ENCODE measurements at places on chromosomes 4 and X.

DNA sequence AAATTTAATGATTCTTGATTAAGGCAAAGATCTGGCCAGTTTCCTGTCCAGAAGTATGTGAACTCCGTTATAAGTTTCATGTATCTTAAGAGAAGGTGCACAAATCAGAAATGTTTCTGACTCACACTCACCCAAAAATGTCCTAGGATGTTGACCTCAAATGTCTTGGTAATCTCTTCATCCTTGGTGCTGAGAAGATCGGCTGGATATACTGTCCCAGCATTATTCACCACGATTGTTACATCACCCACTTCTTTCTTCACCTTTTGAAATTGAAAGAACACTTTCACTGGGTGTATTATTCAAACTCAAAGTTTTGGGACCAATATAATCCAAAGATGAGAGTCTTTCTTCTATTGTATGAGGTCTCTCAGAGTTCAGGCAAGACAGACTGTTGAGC is 5.7 kb downstream of the HSD17B13 start:
- DNase-seq: no peak

- DNase-seq: peak; percentile 24
Measured at GRCh38 chr4:119559044-119559647, 69.5 kb downstream of the PDE5A start.

DNA sequence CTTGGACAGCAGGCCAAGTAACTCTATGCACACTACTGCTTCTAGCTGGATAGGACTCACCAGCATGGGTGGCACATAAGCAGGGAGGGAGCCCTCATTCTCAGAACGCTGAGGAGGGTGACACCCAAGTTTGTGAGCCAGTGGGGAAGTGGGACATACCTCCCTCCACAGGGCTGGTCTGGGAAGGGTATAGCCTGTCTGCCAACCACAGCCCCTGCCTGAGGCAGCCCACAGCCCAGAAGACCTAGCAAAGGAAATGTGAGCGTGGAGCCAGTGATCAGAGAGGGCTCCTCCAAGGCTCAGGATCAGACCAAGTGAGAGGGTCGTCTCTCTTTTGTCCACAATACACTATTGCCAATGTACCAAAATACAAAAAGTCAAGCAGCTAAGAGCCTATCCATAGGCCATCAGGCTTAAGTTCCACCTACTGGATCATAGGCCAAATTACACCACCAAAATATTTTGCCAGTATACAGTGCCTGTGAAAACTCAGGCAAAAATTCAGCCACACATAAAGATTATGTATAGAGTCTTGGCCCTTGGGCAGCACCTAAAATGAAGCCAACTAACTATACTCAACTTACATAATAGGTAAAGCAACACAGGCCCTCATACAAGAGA is 1203.1 kb downstream of the PCDH18 start:
- DNase-seq: no peak

GRCh38 chr4:41822325-41822724 is 73.8 kb upstream of the PHOX2B start:
- no peak for DNase-seq

Data from hepatic stellate cell (primary cell).